ENCODE measurements at places on chromosomes 3 and 15. TPM values are rescaled to one million over a fixed set of nuclear protein-coding genes. Genes with fewer than 3 reads are reported as not detected.

The GNL3 gene
- 267 TPM for total RNA-seq

- DNase-seq: no peak
Observed at GRCh38 chr3:195083659-195084058, 187.3 kb downstream of the XXYLT1 start.

GRCh38 chr3:1677576-1678156, 421.0 kb upstream of the CNTN4 start:
- no peak for DNase-seq

The PARP16 gene
- 11.7 TPM for total RNA-seq

Data from activated CD4-positive, alpha-beta T cell treated with anti-CD3 and anti-CD28 coated beads, Interleukin-2, amount 10 ng/mL, durations not matched to agents 24 days and 14 days (primary cell).